PC-3 (cell line): ENCODE measurements at places on chromosomes 13 and 19. TPM values are rescaled to one million over a fixed set of nuclear protein-coding genes. Genes with fewer than 3 reads are reported as not detected.

- no peak overlapping the region for H3K4me3 ChIP-seq
- H3K27me3 ChIP-seq, result no peaks in the 10 kb centered on the region
- H3K36me3 ChIP-seq, result no peaks in the 10 kb centered on the region
- no peak for DNase-seq
These were observed 22.4 kb upstream of the MIER2 start for GRCh38 chr19:366951-367350.

GRCh38 chr13:102020611-102021216 lies 381.1 kb downstream of the FGF14 start:
- no peaks in the 10 kb centered on the region for H3K4me1 ChIP-seq
- no peak overlapping the region for H3K27ac ChIP-seq
- DNase-seq, result peak; percentile 30
- H3K36me3 ChIP-seq, result no peaks in the 10 kb centered on the region
- no peak overlapping the region for H3K4me3 ChIP-seq

DNA sequence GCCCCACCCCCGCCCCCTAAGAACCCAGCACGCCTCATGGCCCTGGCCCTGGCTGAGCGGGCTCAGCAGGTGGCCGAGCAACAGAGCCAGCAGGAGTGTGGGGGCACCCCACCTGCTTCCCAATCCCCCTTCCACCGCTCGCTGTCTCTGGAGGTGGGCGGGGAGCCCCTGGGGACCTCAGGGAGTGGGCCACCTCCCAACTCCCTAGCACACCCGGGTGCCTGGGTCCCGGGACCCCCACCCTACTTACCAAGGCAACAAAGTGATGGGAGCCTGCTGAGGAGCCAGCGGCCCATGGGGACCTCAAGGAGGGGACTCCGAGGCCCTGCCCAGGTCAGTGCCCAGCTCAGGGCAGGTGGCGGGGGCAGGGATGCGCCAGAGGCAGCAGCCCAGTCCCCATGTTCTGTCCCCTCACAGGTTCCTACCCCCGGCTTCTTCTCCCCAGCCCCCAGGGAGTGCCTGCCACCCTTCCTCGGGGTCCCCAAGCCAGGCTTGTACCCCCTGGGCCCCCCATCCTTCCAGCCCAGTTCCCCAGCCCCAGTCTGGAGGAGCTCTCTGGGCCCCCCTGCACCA lies 11.9 kb downstream of the ARHGAP33 start:
- DNase-seq, result no peak
- H3K4me1 ChIP-seq, result no peaks in the 10 kb centered on the region
- no peak overlapping the region for H3K4me3 ChIP-seq
- no peaks in the 10 kb centered on the region for H3K36me3 ChIP-seq
- H3K27ac ChIP-seq, result no peak overlapping the region
- H3K27me3 ChIP-seq, result no peaks in the 10 kb centered on the region

GRCh38 chr13:102261809-102262208 lies 140.0 kb downstream of the FGF14 start:
- peaks cover 52% of the 10 kb centered on the region for H3K27me3 ChIP-seq
- no peak for DNase-seq
- H3K4me1 ChIP-seq, result no peaks in the 10 kb centered on the region
- no peaks in the 10 kb centered on the region for H3K36me3 ChIP-seq

DNA sequence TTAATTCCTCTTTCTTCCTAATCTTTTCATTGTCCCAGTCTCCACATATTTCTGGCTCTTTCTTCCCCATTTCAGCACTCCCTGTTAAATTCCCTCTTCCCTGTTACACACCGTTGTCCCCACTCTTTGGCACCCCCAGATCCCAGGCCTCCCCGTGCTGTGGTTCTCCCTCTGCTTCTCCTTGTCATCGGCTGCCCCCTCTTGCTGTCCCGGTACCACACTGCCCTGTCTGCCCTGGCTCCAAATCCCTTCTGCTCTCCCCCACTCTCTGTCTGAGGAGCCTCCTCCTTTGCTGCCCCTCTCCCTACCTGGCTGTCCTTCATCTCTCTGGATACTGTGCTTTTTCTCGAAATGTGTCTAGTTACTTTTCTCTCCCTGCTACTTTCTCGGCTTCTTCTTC lies 983 bp downstream of the ZNF415 start:
- H3K27me3 ChIP-seq, result no peaks in the 10 kb centered on the region
- H3K4me3 ChIP-seq, result peak overlapping the region; percentile 58
- H3K4me1 ChIP-seq, result no peaks in the 10 kb centered on the region
- H3K27ac ChIP-seq, result no peak overlapping the region
- no peak for DNase-seq

KLK1 gene
- total RNA-seq, result not detected in 2 replicates

LRRC25 gene
- total RNA-seq, result not detected in 2 replicates

GRCh38 chr19:33700408-33701013 lies 78.8 kb downstream of the CHST8 start:
- no peak overlapping the region for H3K27ac ChIP-seq
- DNase-seq, result no peak
- H3K4me1 ChIP-seq, result no peaks in the 10 kb centered on the region
- H3K36me3 ChIP-seq, result no peaks in the 10 kb centered on the region
- no peak overlapping the region for H3K4me3 ChIP-seq
- peaks cover 34% of the 10 kb centered on the region for H3K27me3 ChIP-seq

- peaks cover 8% of the 10 kb centered on the region; the same call in 1 of the 2 replicates for H3K36me3 ChIP-seq
- no peaks in the 10 kb centered on the region for H3K4me1 ChIP-seq
- H3K27me3 ChIP-seq, result no peaks in the 10 kb centered on the region
These were observed 8.8 kb downstream of the NDUFA11 start for GRCh38 chr19:5894704-5895349.

GRCh38 chr19:40750058-40750873 lies at the start of gene ACTMAP:
Gene ACTMAP (minus strand): TSS chr19:40750477. CDS start chr19:40749803, 674 bp downstream.
- H3K4me1 ChIP-seq, result peaks cover 28% of the 10 kb centered on the region
- DNase-seq, result peak; percentile 99
- H3K4me3 ChIP-seq, result peak within 1 kb of the TSS; percentile 95
- peak within 1 kb of the TSS; percentile 93 for H3K27ac ChIP-seq
- H3K27me3 ChIP-seq, result no peaks in the 10 kb centered on the region

- no peaks in the 10 kb centered on the region for H3K27me3 ChIP-seq
- peaks cover 21% of the 10 kb centered on the region for H3K4me1 ChIP-seq
- DNase-seq, result peak; percentile 57
- H3K27ac ChIP-seq, result no peak overlapping the region
These were observed 243.8 kb upstream of the MAB21L1 start for GRCh38 chr13:35720290-35720689.

DPRX gene
- total RNA-seq, result not detected in 2 replicates

ZNF738 gene
- total RNA-seq, result 6.0 and 8.1 TPM in 2 replicates

RNF113B gene
- total RNA-seq, result not detected in 2 replicates

GRCh38 chr13:46620471-46620870 lies 67.5 kb downstream of the LRCH1 start:
- H3K27ac ChIP-seq, result no peak overlapping the region
- H3K36me3 ChIP-seq, result no peaks in the 10 kb centered on the region

DNA sequence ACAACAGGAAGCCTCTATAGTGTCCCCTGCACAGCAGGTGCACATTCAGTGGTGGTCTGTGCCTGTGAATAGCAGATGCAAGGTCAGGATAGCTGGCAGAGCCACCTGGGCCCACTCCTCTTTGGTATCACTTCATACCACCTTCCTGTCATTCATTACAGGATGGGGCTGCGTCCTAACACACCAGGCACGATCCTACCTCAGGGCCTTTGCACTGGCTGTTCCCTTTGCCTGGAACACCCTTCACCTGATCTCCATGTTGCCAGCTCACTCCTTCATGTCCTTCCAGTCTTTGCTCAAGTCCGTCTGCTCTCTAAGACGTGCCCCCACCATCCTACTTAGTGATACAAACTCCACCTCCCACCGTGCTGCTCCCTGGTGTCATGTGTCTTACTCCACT lies 4.6 kb upstream of the LPAR2 start:
- no peak overlapping the region for H3K4me3 ChIP-seq
- H3K4me1 ChIP-seq, result 0 out of 2 replicates have a peak, but pooled peaks cover 4% of the 10 kb centered on the region
- H3K27ac ChIP-seq, result no peak overlapping the region

ZNF260 gene
- 5.5 and 6.0 TPM in 2 replicates for total RNA-seq

DNA sequence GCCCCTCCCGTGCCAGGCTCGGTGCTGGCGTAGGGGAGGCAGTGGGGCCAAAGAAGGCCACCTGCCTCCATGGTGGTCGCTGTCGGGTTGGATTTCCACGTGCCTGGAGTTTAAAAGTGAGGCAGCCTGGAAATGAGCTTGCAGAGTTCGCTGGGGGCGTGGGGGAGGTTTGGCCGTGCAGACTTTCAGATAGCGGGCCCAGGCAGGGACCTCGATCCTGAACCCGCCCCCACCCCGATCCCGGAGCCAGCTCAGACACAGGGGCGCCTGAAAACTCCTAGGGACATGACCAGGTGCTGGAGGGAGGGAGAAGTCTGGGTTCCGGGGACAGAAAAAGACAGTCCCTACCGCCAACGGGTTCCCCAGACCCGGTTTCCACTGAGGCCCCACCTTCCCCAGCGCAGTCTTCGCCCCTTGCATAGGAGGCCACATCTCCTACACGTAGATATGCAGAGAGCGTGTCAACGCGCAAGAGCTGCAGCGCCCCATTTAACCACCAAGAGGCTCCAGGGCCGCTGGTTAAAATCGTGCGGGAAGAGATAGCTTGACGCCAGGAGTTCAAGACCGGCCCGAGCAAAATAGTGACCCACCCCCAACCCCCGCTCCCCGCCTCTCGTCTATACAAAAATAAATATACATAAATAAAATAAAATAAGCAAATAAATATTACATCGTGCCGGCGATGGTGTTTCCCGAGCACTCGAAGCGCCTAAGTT lies 8.5 kb downstream of the CCDC8 start:
- H3K4me3 ChIP-seq, result peak overlapping the region; percentile 58
- H3K27ac ChIP-seq, result no peak overlapping the region
- H3K36me3 ChIP-seq, result no peaks in the 10 kb centered on the region
- DNase-seq, result peak; percentile 14

NLRP11 gene
- total RNA-seq, result 0.15 and 0.23 TPM in 2 replicates

- H3K4me1 ChIP-seq, result peaks cover 16% of the 10 kb centered on the region; the same call in 1 of the 2 replicates
- H3K36me3 ChIP-seq, result peaks cover 12% of the 10 kb centered on the region
These were observed 10.1 kb downstream of the NOSIP start for GRCh38 chr19:49570138-49570856.

BICRA gene
- 1.2 and 2.4 TPM in 2 replicates for total RNA-seq

DNA sequence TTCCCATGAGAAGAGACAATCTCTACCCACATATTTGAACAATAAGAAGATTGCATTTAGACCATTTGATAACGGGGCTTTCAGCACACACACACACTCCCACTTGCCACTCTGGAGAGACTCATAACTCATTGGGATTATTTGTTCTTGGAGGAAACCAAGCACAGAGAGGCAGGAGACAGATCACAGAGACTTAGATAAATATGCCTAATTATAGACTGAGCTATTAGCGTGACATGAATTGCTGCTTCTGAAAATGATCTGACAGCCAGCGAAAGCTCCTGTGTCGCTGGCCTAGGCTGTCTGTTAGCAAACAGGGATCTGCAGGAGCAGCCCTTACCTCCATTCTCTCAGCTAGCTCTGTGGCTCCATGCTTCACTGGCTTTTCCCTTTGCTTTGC lies 111.4 kb downstream of the CCNA1 start:
- no peaks in the 10 kb centered on the region for H3K4me1 ChIP-seq
- H3K27ac ChIP-seq, result no peak overlapping the region
- 0 out of 2 replicates have a peak, but pooled peaks cover 6% of the 10 kb centered on the region for H3K27me3 ChIP-seq
- no peaks in the 10 kb centered on the region for H3K36me3 ChIP-seq

PRR20B gene
- total RNA-seq, result not detected in 2 replicates

ZSCAN1 gene
- total RNA-seq, result not detected in 2 replicates

GRCh38 chr13:40172149-40172591 lies 494.3 kb downstream of the FOXO1 start:
- DNase-seq, result no peak
- no peaks in the 10 kb centered on the region for H3K27me3 ChIP-seq
- H3K4me3 ChIP-seq, result no peak overlapping the region
- peaks cover 17% of the 10 kb centered on the region; the same call in 1 of the 2 replicates for H3K4me1 ChIP-seq
- no peaks in the 10 kb centered on the region for H3K36me3 ChIP-seq

LPAR6 gene
- total RNA-seq, result 3.6 TPM in 2 replicates

PSG3 gene
- not detected in 2 replicates for total RNA-seq

GRCh38 chr13:84902243-84902642 lies 897.0 kb downstream of the SLITRK6 start:
- no peak overlapping the region for H3K27ac ChIP-seq
- H3K4me1 ChIP-seq, result no peaks in the 10 kb centered on the region
- no peaks in the 10 kb centered on the region for H3K27me3 ChIP-seq
- no peak overlapping the region for H3K4me3 ChIP-seq
- no peaks in the 10 kb centered on the region for H3K36me3 ChIP-seq

DNA sequence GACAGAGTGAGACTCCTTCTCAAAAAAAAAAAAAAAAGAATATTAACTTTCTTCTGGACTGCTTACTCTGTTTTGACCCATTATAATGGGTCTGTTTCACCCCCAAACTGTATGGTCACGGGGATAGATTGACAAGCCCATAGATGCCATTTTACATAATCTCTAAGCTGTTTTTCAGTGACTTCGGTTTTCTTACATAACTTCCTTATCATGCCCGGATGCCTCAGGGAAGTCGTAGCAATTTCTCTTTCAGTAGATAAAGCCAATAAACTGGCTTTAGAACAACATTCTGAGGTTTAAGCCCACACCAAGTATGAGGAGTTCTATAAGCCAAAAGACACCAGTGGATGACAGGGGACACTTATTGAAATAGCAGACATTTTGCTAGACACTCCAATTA lies 5.9 kb upstream of the ZNF254 start:
- H3K4me3 ChIP-seq, result no peak overlapping the region
- DNase-seq, result no peak
- no peaks in the 10 kb centered on the region for H3K27me3 ChIP-seq

- H3K27ac ChIP-seq, result no peak overlapping the region
- no peak for DNase-seq
- no peaks in the 10 kb centered on the region for H3K27me3 ChIP-seq
- no peaks in the 10 kb centered on the region for H3K4me1 ChIP-seq
- H3K36me3 ChIP-seq, result no peaks in the 10 kb centered on the region
These were observed 7.3 kb downstream of the METTL21C start for GRCh38 chr13:102687520-102687919.

DNA sequence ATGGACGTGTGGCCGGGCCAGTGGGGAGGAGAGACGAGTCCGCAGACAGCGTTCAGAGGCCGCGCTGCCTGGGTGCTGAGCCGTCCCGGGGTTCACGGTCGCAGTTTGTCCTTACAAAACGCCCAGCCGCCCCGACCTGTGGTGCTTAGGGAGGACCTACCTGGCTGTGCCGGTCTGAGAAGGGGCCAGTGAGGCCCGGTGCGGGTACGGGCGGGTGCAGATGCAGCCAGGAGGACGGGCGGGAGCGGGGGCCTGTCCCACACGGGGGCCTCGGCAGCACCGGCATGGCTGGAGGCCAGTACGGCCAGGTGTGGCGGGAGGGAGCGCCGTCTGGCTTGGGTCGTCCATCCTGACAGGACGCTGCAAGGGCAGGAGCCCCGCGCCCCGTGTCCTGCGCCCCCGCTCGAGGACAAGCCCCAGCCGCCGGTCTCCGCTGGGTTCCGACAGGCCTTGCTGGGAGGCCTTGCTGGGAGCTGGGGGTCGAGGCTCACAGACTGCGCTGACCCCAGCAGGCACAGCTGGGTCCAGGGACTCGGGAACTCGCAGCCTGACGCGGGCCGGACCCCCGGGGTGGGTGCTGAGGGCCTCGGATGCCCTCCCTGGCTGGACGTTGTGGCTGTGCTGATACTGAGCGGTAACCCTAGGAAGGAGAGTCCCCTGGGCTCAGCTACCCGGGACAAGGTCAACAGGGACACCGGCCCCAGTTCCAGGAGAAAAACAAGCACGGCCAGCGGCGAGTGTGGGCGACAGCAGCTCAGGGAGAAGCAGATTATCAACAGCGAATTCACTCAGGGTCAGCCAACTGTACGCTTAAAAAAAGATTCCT lies 5.3 kb upstream of the PROZ start:
- DNase-seq, result peak; percentile 18
- peaks cover 16% of the 10 kb centered on the region for H3K4me1 ChIP-seq
- H3K36me3 ChIP-seq, result no peaks in the 10 kb centered on the region
- no peaks in the 10 kb centered on the region for H3K27me3 ChIP-seq

SSC5D gene
- total RNA-seq, result 0.17 TPM in 1 of 2 replicates, not detected in the other

WDR87 gene
- not detected in 2 replicates for total RNA-seq
